Mesenteric fat pad (tissue), 1 donor: ENCODE measurements at places on chromosomes 16 and 17. TPM values are rescaled to one million over a fixed set of nuclear protein-coding genes. Genes with fewer than 3 reads are reported as not detected.

GRCh38 chr16:74275031-74275636 is 21.5 kb upstream of the PSMD7 start:
- DNase-seq = no peak

DNA sequence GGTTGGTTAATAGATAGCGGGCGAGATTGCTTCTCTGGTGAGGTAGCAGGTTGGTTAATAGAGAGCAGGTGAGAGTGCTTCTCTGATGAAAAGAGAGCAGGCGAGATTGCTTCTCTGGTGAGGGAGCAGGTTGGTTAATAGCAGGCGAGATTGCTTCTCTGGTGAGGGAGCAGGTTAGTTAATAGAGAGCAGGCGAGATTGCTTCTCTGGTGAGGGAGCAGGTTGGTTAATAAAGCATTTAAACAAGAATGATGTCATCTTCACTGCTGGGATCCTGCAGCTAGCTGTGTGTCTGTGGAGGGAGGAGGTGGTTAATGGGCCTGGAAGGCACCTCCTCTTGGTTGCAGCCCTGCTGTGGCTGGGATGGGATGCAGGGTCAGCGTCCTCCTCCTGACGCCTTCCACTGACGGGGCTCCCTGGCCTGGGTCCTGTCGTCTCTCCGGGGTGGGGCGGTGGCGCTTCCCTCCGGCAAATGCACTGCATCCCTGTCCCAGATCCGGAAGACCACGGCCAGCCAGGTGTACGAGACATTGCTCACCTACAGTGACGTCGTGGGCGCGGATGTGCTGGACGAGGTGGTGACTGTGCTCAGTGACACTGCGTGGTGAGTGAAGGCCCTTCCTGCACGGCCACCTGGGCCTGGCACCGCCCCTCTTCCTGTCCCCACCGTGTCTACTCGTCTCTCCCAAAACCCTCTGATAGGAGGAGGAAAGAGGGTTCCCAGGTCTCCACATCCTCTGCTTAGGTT is 99.2 kb upstream of the ZNF750 start:
- DNase-seq = peak; percentile 76

DNA sequence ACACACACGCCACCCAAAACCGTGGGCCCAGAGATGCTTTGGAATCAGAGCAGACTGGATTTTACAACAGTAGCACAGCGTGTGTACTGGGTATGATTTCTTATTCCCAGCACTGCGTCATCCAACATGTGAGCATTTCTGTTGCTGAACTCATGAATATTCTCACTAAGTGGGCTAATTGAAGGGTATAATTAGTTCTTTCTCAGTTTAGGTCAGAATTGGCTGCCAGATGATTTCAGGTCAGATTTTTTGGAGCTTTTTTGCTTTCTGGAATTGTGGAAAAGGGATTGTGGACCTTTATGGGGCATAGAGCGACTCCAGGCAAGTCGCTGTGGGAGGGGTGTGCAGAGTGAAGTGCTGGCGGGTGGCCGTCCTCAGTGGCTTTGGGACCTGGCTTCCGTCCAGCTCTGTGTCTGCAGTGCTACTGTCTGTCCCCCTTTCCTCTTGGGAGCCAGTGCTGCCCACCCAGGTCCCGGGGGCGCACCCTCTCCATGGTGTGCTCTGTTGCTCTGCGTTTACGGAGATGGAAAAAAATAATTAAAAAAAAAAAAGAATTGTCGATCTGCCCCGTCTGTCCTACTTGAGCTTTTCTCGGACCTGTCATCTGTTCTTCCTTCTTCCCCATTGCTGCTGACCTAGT is 25.0 kb downstream of the FOXK2 start:
- DNase-seq = no peak

GRCh38 chr17:39325528-39326240 is 75.7 kb downstream of the FBXL20 start:
- DNase-seq = no peak

GRCh38 chr17:33942414-33942813 is 312.7 kb upstream of the CCL2 start:
- DNase-seq = no peak

The RANBP10 gene
- 14.5 TPM for total RNA-seq

The SLFN14 gene
- not detected for total RNA-seq

- DNase-seq = no peak
These were observed 98.5 kb downstream of the SOX9 start for GRCh38 chr17:72219137-72219823.

The HOXB9 gene
- total RNA-seq = 0.58 TPM

The BEAN1 gene
- total RNA-seq = 0.51 TPM

DNA sequence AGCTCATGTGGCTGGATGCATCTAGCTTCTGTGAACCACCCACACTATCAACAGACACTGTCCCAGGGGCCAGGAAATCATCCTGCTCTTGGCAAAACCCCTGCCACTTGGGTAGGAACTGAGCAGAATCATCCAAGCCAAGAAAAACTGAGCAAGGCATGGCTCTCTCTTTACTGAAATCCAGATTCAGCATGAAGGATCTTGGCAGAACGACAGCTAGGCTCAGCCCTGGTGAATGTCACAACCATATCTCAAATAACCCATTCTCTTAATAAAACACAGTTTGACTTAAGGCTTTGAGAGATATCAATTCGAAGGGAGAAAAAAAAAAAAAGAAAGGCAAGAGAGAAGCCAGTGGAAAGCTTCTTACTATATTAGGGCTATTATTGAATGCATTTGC is 72.2 kb downstream of the MAF start:
- DNase-seq = no peak

DNA sequence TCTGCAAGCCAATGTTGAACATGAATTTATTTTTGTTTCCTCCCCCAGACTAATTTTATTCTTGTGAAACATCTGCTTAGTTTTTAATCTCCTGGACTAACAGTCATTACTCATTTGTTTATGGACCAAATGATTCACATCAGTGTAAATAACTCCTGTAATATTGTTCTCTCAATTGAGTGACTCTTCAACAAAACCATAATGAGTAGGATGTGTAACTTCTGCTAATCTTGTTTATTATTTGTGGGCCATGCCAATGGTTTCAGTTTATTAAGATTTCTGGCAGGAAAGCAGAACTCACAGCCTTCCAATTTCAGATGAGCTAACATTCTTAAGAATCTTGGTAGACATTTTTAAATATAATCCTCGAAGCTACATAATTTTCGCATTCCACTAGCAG is 1216.3 kb upstream of the GOT2 start:
- no peak for DNase-seq

The ETV4 gene
- 0.48 TPM for total RNA-seq

- no peak for DNase-seq
These were observed 80.6 kb downstream of the AMFR start for GRCh38 chr16:56344518-56345405.

- DNase-seq = peak; percentile 93
These were observed 214.1 kb downstream of the SEC14L1 start for GRCh38 chr17:77354670-77355455.

DNA sequence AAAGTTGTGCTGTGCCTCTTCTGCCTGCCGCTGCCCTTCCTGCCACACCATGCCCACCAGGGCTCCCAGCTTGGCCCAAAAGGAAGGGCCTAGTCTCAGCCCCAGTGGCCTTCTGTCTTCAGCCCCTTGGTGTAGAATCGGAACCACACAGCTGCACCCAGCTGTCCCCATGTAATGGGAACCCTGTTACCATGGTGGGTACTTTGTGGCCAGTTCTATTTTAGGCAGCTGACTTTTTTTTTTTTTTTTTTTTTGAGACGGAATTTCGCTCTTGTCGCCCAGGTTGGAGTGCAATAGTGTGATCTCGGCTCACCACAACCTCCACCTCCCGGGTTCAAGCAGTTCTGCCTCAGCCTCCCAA is 163.3 kb upstream of the GSE1 start:
- no peak for DNase-seq

The TBC1D28 gene
- not detected for total RNA-seq

DNA sequence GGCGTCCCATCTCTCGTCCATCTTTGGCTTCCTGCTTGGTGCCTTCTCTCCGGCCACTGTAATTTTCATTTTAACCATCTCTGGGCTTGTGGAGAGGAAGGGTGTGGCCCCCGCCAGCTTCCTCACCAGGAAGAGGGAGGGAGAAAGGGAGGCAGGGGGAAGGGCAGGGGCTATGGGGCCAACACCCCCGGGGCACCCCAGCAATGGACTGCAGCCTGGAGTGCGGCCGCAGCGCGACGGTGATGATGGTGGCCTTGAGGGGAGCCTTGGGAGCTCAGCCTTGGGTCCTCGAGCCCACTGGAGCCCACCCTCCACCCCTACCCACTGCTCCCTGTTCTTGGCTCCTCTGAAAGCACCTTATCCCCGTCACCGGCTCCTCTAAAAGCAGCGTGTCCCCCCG is 9.5 kb downstream of the METRNL start:
- DNase-seq = no peak

The RGS9 gene
- total RNA-seq = 3.2 TPM

- no peak for DNase-seq
These were observed 75.9 kb downstream of the CES1 start for GRCh38 chr16:55756963-55757362.

- no peak for DNase-seq
These were observed 21.4 kb downstream of the UNC13D start for GRCh38 chr17:75822800-75823166.

The ABCA3 gene
- total RNA-seq = 19.5 TPM

DNA sequence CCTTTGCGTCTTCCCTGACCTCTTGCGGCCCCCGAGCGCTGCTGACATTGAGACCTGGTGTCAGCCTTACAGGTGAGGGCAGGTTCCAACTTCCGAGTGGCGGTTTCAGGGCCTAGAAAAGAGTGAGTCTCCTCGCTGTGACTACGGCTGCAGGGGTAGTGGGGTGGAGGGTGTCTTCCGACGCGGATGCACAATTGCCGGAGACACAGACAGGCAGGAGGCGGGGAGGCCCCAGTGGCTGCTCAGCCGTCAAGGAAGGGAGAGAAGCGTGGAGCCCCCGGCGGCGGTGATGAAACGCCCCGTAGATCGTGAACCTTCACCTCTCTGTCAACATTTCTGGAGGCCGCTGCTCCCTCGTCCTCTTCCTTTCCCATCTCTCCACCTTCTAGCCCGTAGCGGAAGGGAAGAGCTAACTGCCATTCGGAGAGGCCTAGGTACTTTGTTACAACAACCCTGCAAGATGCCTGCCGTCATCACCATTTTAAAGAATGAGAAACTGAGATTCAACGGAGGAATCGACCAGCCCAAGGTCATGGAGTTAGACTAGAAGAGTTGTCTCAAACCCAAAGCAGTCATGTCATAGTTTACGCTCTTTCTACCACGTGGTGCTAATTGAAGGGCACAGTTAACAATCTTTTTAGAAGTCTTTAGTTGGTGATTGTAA is 485 bp downstream of the DNAJA3 start:
- no peak for DNase-seq

- no peak for DNase-seq
These were observed 36.8 kb upstream of the DYNLL2 start for GRCh38 chr17:58046239-58047094.

GRCh38 chr17:673200-673681 is 41.4 kb downstream of the VPS53 start:
- DNase-seq = no peak

The CPSF4L gene
- 0.61 TPM for total RNA-seq

DNA sequence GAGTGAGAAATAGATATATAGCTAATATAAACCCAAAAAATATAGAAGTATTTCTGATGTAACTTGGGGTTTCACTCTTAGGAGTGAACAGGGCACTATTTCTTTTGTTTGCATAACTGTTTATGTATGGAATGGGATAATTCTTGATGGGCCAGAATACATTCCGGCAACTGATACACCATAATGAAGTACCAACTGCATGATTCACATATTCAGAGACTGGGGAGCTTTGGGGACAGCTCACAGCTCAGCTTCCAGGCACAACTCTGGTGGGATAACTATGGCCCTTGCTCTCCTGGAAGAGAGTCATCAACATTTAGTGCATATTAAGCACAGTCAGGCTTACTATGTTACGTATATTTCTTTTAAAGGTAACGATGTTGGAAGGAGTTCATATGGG is 42.1 kb upstream of the ADCY7 start:
- DNase-seq = no peak

DNA sequence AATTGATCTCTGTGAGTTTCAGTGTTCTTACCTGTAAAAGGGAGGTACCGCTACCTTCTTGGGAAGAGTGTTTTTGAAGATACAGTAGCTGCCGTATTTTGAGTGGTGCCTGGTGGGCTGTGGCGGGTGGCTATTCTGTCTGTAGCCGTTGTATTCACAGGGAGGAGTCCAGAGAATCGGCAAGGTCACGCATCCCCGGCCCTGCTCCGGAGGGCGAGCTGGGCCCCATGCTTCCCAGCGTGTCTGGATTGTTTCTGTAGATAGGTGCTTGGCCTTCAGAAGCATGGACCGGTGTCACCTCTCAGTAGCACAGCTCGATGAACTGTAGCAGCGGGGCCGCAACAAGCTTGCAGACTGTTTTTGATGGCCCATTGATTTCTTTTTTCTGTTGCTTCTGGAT is 295.6 kb downstream of the CPPED1 start:
- DNase-seq = no peak

The ZSCAN32 gene
- total RNA-seq = 11.0 TPM

DNA sequence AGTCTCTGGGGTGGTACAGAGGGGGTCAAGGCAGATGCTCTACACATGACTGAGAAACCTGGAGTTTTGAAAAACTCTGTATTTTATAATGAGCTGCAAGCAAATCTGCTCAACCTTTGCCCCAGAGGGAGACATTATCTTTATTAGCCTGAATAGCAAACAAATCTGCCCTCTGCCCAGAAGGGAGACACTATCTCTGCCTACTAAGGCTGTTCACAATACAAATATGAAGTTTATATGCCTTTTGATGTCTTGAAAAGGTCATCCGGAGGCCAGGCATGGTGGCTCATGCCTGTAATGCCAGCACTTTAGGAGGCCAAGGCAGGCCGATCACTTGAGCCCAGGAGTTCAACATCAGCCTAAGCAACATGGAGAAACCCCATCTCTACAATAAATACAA is 11.0 kb upstream of the XYLT1 start:
- no peak for DNase-seq

- no peak for DNase-seq
These were observed 36.6 kb downstream of the LMF1 start for GRCh38 chr16:934178-934577.

The GRB7 gene
- 0.29 TPM for total RNA-seq

The CACNG3 gene
- not detected for total RNA-seq

The PGAP3 gene
- 13.6 TPM for total RNA-seq

GRCh38 chr16:28210979-28211588 is 681 bp downstream of the XPO6 start:
- DNase-seq = peak; percentile 91

DNA sequence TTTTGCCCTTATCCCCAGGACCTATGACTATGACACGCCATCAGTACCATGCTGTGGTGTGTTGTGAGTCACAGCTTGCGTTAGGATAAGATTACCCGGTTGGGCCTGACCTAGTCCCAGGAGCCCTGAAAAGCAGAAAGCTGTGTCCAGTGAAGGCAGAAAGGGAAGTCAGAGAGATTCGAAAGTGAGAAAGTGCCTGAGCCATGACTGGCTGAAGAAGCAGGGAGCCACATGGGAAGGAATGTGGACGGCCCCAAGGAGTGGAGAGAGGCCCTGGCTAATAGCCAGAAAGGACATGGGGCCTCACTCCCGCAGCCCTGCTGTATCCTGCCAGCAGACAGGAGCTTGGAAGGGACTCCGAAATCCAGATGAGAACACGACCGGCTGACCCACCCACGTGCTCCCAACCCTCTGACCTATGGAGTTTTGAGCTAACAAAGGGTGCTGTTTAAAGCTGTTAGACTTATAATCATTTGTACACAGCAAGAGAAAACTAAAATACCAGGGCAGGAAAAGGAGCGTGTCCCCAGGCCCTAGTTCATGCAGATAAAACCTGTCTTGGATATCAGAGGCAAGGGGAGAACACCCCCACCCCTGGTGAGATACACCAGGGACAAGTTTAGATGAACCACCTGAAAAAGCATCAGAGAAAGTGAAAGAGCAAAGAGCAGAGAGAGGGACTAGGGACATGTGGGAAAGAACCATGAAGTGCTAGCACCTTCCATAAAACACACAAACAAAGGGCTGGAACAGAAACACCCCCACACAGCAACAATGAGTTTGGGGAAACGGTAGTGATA is 115.3 kb downstream of the SLC39A11 start:
- DNase-seq = no peak

The HCRT gene
- not detected for total RNA-seq
